ENCODE measurements at places on chromosomes 4 and X.

GRCh38 chr4:125369098-125369497, 54.3 kb downstream of the FAT4 start:
- no peak for DNase-seq

DNA sequence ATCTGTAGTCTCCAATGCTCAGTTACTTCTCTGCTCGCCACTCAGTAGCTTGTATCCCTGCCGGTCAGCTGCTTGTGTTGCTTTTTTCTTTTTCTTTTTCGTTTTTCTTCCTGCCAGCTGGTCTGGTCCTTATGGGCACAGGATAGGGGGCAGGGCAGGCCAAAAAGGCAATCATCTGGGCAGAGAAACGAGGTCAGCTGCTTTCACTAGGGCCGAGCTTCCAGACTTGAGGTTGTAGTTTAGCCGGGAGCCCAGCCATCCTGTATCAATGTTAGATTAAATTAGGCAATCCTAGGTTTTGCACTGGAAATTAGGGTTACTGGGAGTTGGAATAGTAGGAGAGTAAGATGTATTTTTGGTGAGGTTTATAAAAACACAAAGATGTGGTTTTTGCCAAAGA, 3.4 kb downstream of the ARSF start:
- no peak for DNase-seq

DNA sequence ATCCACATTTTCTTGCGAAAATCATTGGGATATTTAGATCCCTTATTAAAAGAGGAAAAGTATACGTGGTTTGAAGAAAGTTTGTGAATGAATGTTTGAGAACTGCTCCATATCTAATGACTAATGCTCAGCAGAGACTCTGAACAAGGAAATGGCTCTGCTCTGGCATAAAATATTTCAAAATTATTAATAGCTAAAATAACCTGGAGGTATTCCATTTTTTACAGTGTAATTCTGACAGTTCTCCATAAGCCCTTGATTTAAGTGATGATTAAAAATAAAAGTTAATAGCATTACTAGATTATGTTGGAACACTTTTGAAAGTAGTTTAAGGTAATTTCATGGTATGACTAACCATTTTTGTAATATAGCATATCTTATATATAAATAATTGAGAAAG, 1276.9 kb upstream of the TENM3 start:
- DNase-seq: no peak

DNA sequence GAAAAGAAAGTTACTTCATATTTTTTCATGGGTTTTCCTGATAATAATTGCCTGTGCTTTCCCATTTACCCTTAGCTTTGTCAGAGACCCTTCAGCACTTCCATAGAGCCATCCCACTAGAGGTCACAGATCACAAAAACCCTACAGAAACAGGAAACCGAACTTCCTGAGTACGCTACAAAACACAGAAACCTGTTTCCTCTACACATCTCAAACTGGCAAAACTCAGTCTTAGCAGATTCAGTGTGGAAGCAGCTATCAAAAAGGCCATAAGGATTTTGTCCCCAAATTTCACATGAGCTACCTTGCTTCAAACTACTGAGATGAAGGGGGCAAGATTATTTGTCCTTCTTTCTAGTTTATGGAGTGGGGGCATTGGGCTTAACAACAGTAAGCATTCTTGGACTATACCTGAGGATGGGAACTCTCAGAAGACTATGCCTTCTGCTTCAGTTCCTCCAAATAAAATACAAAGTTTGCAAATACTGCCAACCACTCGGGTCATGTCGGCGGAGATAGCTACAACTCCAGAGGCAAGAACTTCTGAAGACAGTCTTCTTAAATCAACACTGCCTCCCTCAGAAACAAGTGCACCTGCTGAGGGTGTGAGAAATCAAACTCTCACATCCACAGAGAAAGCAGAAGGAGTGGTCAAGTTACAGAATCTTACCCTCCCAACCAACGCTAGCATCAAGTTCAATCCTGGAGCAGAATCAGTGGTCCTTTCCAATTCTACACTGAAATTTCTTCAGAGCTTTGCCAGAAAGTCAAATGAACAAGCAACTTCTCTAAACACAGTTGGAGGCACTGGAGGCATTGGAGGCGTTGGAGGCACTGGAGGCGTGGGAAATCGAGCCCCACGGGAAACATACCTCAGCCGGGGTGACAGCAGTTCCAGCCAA, at the start of gene MMRN1:
MMRN1 (plus strand) TSS at position 206 of the 902 bp plus-strand sequence; CDS start at position 324, 118 bp downstream.
- DNase-seq: peak; percentile 37

DNA sequence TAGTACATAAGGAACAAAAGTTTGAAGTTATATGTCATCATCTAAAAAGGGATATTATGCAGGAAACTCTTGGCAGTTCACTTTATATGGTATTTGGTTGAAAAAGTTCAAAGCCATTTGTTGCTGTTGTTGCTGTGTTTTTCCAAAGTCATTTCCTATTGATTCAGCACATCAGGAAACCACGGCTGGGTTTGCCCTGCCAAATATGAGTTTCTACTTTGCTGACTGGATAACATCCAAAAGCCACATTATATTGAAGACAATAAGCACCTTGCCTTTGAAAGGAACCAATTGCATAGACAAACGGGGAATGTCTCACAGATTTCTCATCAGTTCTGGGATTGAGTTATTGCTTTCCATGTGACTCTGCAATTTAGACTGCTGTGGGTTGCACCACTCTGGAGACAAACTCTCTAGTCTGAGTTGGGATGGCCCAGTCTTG, 206.1 kb downstream of the SLC39A8 start:
- no peak for DNase-seq

GRCh38 chr4:184355111-184355604, 119.2 kb downstream of the IRF2 start:
- peak; percentile 51 for DNase-seq

Measured in CD4-positive, alpha-beta T cell treated with Interleukin-17A for 1 hour (primary cell).